Effector CD4-positive, alpha-beta T cell (primary cell): ENCODE measurements at places on chromosomes 16 and 17.

DNA sequence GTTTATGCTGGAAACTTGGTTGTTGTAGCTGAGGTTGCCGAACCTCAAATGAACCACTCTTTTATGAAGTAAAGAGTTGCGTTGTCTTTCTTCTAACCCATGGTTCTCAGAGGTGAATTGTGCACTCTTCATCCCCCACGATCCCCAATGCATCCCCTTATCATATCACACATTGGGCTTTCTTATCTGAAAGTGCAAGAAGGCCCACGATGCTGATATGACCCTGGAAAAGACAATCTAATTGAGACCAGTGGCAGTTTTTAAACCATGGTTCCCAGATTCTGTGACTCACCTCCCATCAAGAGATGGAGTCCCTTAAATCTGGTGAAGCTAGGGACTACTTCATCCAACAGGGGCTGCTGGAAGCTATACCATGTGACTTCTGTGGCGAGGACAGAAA is 156.3 kb upstream of the IRX3 start:
- DNase-seq = no peak

DNA sequence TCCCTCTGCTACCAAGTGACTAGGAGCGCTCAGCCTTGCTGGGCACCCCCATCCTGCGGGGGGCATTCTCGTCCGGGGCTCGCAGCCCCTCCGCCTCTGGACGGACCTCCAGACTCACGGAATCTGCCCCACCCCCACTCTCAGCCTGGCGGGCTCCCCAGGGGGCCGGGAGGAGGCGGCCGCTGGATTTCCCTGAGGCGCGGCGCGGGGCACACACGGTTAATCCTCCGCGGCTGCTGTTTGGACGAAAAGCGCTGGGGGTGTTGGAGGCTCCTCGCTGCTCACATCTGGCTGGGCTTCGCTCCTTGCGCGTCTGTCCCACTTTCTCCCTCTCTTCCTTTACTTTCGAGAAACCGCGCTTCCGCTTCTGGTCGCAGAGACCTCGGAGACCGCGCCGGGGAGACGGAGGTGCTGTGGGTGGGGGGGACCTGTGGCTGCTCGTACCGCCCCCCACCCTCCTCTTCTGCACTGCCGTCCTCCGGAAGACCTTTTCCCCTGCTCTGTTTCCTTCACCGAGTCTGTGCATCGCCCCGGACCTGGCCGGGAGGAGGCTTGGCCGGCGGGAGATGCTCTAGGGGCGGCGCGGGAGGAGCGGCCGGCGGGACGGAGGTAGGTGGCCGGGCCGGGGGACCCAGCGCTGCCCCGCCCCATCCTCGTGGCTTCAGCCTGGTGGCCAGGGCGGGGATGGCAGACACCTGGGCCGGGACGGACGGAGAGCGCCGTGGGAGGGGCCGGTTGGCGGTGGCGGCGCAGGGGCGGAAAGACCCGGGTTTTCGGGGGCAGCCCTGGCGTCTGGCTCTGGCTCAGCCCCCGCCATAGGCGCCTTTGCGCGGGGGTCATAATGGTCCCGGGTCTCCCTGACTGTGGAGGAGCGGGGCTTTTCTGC is at the start of gene C1QTNF1:
Gene C1QTNF1 (plus strand): TSS at position 284 of the 886 bp plus-strand sequence. CDS start 19,800 bp downstream, outside the sequence.
- DNase-seq = no peak

- DNase-seq = no peak
Measured at GRCh38 chr17:10192461-10192860, 5.9 kb downstream of the GAS7 start.

DNA sequence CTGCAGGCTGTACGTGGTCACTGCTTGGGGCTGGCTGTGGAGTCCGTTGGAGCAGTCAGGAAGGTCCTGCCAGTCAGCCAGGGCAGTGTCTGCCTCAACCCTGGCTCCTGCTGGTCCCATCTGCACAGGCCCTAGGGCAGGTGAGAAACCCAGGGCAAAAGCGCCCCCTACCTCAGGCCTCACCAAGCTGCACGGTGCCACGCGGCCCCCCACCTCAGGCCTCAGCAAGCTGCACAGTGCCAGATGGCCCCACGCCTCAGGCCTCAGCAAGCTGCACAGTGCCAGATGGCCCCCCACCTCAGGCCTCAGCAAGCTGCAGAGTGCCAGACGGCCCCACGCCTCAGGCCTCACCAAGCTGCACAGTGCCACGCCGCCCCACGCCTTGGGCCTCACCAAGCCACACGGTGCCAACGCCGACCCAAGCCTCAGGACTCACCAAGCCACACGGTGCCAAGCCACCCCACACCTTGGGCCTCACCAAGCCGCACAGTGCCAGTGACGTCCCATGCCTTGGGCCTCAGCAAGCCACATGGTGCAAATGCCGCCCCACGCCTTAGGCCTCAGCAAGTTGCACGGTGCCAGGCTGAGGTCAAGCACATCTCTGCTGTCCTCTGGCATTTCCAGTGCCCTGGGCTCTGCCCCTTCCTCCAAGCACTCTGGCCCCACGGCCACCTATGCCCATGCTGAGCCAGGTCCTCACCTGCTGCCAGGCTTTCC is 5.5 kb downstream of the TMEM204 start:
- no peak for DNase-seq

DNA sequence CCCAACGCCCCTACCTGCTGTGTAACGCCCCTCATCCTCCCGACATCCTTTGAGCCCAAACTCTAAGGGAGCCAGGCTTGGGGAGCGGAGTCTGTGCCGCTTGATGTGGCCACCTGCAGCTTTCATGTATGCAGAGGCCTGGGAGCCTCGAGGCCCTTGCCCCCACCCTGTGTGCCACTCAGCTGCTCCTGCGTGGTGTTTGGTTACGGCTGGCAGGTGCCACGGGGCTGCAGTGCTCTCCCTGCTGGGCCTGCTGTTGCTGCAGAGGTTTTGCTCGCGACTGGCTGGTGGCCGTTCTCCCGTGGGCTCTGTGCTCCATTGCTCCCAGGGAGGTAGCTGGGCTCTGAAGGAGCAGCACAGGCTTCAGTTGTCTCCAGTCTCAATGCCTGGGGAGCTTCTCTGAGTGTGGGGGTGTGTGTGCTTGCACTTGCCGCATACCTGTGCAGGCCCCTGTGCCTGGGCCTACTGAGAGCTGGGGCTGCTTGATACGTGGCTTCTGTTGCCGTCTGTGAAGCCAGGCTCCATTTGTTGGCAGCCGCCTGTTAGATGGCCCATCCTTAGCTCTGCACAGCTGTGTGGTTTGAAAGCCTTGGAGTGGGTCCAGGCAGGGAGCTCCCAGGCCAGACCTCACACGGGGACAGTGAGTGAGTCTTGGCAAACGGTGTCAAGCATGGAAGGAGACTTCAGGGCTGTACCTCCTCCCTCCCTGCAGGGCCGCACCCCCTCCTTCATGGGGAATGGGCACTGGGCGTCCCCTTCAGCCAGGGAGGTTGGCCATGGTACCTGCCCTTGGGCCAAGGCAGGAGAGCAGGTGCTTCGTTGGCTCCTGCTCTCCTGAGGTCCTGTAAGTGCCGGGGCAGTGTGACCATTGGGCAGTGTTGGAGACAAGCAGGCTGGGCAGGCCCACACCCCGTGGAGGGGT is 47.2 kb downstream of the PDPK1 start:
- DNase-seq = no peak
